SHP77 (cell line): ENCODE measurements at places on chromosomes 6 and 20.

DNA sequence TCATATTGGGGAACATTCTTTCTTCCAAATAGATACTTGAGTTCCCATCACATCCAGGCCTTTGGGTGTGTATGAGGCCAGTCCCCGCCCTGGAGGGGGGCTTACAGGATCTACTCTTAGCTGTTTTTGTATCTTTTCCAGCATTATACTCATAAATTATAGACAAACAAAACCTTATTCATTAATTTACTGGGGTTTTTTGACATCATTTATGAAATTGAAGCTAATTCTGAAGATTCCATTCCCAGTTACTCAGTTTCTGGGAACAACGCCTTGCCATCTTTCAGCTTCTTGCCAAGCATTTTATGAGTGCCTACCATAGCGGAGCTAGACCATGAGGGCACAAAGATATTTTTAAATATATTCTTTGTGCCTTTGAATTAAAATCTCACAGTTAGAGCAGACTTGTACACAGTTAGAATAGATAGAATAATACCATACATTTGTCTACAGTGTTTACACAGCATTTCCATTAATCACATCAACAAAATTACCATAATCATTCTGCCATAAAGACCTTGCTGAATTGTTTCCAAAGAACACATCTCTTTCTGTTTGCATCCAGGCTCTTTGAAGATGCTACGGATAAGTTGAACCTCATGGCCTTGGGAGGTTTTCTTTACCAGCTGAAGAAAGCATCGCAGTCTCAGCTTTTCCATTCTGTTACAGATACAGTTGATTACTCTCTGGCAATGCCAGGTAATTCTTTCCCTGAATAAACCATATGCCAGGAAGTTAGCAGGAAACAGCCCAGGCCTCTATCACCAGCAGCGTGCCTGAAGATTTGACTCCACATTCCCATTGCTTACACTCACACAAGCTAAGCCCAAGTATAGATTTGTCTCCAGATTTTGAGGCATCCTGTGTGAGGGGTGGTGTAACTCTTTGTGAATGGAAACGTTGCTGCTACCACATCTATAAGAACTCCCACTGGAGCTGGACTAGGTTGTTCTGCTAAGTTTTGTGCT, 75.4 kb upstream of the PBOV1 start:
- no peak for DNase-seq

DNA sequence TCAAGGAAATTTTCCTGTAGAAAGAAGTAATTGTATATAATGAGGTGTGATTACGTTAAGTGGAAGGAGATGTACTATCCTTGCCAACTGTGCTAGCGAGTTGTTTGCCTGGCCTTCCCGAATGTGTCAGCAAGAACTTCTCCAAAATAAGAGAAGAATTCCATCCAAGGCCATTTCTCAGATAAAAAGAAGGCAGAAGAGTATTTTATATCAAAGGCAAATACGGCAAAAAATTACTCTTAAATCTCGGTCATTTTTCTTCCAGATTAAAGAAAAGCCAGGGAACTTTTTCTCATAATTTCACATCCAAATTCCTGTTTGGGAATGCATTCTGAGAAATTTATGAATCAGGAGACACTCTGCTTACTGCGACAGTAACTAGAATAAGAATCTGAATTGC, 290.6 kb downstream of the CBLN4 start:
- DNase-seq = no peak

- DNase-seq = no peak
These were observed 413.3 kb downstream of the MAFB start for GRCh38 chr20:40275738-40276137.

DNA sequence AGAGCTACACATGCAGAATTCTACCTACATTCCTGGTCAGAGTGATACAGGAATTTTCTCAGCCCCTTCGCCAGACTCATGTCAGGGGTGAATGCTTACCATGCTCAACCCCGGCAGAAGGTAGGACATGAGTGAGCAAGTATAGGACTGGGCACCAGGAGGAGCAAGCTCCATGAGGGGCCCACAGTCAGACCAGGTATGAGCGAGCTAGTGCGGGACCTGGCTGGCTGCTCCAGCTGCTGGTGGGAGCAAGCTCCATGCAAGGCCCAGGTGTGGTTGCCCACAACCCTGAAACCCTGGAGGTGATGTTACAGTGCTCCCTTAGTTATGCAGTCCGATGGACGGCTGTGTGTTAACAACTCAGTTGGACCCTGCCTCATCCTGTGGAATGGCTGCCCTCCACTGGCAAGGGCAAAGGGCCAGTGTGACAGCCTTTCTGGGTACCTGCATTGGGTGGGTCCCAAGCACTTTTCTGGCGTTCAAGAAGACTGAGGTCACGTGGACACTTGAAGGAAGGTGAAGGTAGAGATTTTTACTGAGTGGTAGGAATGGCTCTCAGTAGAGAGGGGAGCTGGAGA, 503.5 kb upstream of the CITED2 start:
- no peak for DNase-seq

DNA sequence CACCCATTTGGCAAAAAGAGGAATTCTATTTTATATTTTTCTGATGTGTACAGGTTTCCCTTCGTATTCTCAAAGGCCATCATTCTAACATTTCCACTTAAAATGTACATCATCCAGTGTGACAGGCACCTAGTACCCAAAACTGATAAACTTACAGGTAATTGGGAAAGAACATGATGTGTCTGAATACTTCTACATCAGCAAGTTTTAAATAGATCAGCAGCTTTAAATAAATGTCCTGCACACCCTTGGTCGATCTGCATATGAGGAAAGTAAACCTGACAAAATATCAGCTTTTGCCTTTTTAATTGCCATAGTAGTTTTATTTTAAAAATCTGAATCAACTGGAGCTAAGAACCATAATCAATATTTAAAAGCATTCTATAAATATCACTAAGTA, 26.5 kb downstream of the TOMM6 start:
- DNase-seq = no peak

DNA sequence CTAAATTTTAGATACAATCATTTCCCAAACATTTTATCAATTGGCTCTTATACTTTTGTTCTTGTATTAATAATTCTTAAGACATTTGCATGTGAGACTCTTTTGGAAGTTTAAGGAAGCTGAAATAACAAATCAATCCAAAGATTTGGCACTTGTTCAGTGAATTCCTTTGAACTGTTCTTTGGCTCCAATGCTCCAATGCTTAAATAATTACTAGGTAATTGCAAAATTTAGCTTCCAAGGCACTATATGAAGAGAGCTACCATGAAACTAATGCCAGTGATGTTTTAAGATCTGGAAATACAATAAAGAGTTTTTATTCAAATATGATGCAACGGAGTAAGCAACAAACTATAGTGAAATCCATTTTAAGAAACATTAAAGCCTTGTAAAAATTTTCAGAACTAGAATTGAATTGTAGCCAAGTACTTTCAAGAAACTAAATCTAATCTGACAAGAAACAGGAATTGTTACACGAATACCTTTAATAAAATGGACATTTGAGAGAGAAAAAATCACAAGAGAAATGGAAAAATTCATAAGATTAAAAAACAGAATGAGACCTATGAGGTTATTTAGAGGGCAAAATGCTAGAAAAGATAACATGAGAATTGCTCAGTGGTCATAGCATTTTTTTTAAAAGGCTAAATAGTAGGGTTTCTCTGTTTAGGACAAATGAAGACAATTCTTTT, 43.6 kb upstream of the SMLR1 start:
- no peak for DNase-seq

- no peak for DNase-seq
These were observed 334.1 kb downstream of the BCKDHB start for GRCh38 chr6:80440496-80441115.

GRCh38 chr6:162706232-162706631, 21.3 kb downstream of the PRKN start:
- no peak for DNase-seq

GRCh38 chr6:150347845-150348244, 21.0 kb upstream of the IYD start:
- no peak for DNase-seq

- no peak for DNase-seq
These were observed 59.1 kb downstream of the EZR start for GRCh38 chr6:158759966-158760617.

DNA sequence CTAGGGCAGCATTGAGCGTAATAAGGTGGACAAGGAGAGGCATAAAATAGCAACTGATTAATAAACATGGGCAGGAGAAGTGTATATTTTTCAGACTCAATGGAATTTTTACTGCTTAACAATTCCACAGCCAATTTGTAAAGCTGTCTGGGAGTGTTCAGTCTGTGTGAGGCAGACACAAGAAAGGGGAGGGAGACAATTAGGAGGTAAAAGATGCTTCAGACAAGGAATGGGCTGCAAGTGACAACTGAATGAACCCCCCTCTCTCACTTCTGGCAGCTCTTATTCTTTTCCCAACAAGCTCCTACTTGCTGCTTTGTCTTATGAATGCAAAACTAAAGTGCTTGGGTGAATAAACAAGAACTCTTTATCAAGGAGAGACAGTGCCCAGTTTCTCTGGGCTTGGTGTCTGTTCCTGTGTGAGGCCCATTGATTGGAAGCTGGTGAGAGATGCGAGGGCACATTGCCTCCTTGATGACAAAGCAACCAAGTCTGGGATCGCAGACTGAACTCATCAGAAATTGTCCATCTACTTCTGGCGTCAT, 575.3 kb downstream of the RNF144B start:
- DNase-seq = no peak

- no peak for DNase-seq
These were observed 41.1 kb downstream of the ROS1 start for GRCh38 chr6:117384659-117385058.

GRCh38 chr20:43564455-43564854, 5.6 kb downstream of the SGK2 start:
- DNase-seq = no peak

GRCh38 chr6:90488816-90489215, 98.1 kb downstream of the MAP3K7 start:
- DNase-seq = no peak

- no peak for DNase-seq
These were observed 1.6 kb downstream of the ZBTB2 start for GRCh38 chr6:151389618-151390275.

GRCh38 chr6:11496152-11497060, 41.1 kb upstream of the TMEM170B start:
- DNase-seq = peak; percentile 48

- no peak for DNase-seq
These were observed 35.7 kb downstream of the KCNB1 start for GRCh38 chr20:49446808-49447207.

DNA sequence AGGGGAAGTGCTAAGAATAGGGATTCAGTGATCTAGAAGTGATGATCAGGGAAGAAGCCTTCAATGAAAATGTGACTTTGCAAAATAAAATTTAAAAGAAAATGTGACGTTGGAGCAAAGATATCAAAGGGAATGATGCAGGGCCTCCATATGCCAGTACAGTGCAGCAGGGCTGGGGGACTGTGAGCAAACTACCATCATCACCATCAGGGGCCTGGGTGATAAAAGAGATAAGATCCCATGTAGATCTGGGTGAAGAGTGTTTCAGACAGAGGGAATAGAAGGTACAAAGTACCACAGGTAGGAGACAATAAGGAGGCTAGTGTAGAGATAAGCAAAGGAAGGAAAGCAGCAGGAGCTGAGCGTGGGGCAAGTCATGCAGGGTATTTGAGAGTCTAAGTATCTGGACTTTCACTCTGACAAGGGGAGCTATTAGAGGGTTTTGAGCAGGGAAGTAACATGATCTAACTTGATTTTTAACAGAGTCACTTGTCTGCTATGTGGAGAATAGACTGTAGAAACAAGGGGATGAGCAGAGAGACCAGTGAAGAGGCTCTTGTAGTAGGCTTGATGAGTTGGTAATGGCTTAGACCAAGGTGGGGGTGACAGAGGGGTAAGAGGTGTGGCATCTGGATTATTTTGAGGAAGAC, 295.6 kb downstream of the ZFAND3 start:
- DNase-seq = no peak

- DNase-seq = no peak
These were observed 13.2 kb upstream of the CST4 start for GRCh38 chr20:23702021-23702420.

DNA sequence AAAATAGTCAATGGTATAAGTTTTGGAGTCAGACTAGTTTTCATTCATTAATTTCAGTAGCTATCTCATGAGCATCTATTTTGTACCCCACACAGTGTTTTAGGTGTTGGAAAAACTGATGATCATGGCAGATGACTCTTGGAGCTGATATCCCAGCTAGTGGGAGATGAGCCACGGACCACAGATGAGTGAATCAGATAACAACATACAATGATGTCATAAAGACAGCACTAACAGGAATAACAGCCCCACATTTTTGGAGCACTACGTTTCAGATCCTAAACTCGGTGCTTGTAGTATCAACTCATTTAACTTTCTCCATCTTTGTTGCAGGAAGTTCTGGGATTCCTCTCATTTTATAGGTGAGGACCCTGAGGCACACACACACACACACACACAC, 67.8 kb upstream of the EDN3 start:
- no peak for DNase-seq

GRCh38 chr6:161890133-161890831, 616.4 kb upstream of the AGPAT4 start:
- DNase-seq = no peak

- DNase-seq = no peak
These were observed 55.7 kb upstream of the BHLHE23 start for GRCh38 chr20:63062188-63063140.

DNA sequence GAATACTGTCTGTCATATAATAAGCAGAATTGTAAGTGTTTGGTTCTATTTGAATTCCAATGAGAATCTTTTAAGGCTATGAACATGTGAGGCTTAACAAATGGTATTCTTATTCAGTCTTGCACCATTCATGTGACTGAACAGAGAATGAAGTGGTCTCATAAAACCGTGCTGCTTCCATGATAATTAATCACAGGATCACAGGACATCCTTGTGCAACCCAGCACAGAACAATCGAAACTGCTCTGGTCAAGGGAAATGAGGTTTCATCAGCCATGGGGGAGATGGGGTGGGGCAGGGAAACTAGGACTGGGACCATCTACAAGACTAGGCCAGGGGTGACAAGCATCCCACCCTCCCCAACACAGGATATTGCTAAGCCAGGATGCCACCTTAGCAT, 6.0 kb downstream of the PPIL6 start:
- DNase-seq = no peak

DNA sequence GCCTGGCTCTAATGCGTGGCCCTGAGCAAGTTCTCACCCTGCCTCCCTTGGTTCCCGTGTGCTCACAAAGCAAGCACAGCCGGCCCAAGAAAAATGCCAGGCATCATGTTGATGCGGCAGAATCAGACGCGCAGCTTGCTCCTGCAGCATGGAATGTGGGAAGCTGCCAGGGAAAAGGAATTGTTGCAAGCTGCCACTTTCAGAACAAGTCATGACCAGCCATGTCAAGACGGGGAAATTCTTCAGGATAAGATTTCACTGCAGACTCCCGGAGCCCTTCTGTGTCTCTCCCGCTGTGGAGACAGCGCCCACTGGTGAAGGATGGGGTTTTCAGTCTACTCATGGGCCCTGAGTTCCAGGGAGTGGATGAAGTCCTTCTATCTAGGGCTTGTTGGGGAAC, 4.6 kb downstream of the DACT2 start:
- DNase-seq = no peak

DNA sequence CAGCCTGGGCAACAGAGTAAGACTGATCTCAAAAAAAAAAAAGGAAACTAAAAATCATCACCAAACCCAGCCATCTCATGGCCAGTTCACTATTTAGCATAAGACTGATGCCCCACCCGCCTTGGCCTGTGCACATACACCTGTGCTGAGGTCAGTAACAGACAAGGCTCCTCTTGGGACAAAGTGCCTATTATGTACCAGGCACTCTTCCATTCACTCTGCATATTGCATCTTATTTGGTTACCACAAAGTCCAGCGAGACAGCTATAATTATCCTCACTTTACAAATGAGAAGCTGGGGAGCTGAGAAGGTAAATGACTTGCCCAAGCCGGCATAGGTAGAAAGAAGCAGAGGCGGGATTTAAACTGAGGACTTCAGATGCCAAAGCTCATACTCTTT, 3.8 kb downstream of the PTPRT start:
- no peak for DNase-seq

- peak; percentile 5 for DNase-seq
These were observed 3.4 kb upstream of the TBC1D7 start for GRCh38 chr6:13331516-13332348.
